ENCODE measurements at places on chromosomes 13 and 19.

GRCh38 chr19:18308948-18309325, 13.9 kb downstream of the LSM4 start:
- no peak for DNase-seq

DNA sequence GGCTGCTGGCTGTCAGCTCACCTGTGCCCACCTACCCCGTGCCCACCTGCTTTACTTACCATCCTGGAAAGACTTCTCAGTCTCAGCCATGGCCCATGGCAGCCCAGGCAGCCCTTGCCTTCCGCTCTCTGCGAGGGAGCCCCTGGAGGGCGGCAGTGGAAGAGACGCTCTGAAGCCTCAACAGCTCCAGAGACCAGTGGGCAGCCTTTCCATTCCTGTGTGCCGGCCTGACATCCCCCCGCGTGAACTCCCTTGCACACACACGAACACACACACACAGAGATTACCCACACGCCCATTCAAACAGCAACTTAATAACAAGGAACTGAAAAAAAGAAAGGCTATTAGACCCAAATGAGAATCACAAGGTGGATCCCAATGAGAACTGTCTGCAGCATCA, 14.2 kb upstream of the RASA3 start:
- DNase-seq = no peak

DNA sequence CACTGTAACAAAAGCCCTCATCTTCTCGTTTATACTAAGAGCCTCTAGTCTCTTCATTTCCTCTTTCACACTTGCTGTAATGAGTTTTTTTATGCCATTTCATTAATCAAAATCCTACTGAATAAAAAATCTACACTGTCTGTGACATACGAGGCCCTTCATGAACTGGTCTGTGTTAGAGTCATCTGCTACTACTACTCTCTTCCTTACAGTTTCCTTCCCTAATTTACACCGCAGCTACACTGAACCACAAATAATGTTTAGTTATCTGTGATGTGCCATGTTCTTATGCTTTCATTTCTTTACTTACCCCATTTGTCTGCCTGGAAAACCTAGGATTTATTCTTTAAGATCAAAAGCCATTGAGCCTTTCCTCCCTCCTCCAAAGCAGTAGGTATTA, 16.0 kb downstream of the UFM1 start:
- DNase-seq = no peak

DNA sequence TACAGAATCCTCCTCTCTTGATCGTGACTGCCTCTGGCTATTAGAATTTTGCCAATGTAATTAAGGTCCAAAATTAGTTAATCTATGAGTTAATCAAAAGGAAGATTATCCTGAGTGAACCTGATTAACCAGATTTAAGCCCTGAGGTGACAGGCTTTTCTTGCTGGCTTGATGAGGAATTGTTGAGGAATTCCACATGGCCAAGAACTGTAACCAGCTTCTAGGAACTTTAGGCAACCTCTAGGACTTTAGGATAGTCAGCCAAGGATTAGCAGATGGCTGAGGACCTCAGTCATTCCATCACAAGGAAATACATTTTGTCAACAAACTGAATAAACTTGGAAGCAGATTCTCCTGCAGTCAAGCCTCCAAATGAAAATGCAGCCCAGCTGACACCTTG, 84.8 kb downstream of the STOML3 start:
- no peak for DNase-seq

GRCh38 chr13:67971291-67971690, 741.2 kb upstream of the PCDH9 start:
- no peak for DNase-seq

- DNase-seq = no peak
These were observed 56.0 kb downstream of the F2RL3 start for GRCh38 chr19:16944626-16945363.

DNA sequence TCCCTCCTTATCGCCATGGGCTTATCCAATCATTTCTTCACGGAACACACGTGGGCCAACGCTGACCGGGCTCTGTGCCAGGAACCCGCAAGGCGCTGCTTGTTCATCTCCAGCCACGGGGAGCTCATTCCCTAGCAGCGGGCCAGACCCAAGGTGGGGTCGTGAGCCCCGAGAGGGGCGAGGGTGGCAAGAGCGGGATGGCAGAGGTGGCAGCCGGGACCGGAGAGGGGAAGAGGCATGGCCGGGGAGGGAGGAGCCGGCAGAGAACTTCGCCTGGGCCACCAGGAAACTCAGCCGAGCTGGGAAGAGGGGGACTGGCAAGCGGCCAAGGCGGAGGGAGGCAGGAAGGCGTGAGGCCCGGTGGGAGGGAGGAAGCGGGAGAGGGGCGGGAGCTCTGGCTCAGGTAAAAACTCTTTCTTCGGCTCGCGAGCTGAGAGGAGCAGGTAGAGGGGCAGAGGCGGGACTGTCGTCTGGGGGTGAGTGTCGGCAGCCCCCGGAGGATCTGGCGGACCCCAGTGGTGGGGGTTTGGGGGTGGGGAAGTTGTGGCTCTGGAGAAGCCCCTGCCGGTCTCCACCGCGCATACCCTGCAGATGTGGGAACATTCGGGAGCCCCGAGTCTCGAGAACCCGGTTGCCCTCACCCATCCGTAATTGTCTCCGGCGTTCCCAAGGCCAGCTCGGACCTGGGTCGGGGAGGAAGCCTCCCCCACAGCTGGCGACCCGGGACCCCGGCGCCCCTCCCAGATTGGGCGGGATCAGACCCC, at the start of gene B3GNT3:
Gene B3GNT3, plus strand, starts transcription at position 408 of the 764 bp plus-strand sequence. CDS start 12,670 bp downstream, outside the sequence.
- DNase-seq = no peak

GRCh38 chr19:51980116-51980736, 6.4 kb downstream of the ZNF350 start:
- DNase-seq = no peak

DNA sequence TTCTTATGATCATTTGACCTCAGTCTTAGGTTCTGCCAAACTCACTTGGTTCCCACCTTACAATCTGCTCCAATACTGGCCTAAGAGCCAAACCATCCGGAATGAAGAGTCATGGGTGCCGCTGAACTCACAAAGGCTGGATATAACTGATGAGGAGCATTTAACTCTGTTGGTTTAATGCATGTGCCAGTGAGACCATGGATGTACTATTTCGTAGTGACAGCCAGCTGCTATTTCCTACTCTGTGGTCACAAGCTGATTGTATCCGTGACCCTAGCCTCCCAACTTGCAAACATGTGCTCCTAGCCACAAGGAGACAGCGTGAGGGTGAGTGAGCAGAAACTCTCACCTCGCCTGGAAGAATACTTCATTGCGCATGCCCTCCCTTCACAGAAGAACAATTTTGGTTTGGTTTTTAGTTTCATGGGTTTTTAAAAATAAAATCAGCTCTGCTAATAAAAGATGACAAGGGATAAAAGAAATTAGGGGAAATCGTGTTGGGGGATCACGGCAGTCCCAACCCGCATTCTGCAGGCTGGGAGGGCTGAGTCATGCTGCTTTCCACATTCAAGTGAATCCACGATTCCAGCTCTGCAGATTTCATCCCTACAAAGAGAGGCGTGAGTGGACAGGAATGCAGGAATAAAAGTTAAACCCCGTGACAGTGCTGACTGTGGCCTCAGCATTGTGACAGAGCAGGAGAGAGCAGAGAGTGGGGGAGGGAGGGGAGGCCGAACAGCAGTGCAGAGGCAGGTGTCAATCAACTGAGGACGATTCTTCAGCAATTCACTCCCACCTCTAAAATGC, 66.8 kb upstream of the RAP2A start:
- no peak for DNase-seq

GRCh38 chr13:76647550-76647949, 238.7 kb downstream of the KCTD12 start:
- DNase-seq = no peak

Data from stimulated activated CD8-positive, alpha-beta memory T cell treated with anti-CD3 and anti-CD28 coated beads, Interleukin-4, amount 100 ng/mL, for 1 hour (primary cell).